ENCODE measurements at places on chromosomes 3 and 15.

- DNase-seq = no peak
Observed at GRCh38 chr3:143627336-143627735, 220.9 kb downstream of the SLC9A9 start.

DNA sequence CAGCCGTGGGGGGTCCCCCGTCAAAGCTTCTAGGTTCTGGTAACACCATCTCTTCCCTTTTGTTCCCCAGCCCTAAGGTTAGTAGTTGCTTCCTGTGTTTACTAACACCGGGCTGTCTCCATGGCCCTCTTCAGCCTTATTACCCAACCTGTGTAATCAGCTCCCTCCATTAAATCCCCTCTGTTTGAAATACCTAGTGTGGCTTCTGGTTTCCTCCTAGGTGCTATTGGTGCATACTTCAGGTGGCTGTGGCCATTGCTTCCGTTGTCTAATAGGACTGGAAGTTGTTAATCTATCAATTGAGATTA lies 35.3 kb downstream of the MOBP start:
- no peak for DNase-seq

DNA sequence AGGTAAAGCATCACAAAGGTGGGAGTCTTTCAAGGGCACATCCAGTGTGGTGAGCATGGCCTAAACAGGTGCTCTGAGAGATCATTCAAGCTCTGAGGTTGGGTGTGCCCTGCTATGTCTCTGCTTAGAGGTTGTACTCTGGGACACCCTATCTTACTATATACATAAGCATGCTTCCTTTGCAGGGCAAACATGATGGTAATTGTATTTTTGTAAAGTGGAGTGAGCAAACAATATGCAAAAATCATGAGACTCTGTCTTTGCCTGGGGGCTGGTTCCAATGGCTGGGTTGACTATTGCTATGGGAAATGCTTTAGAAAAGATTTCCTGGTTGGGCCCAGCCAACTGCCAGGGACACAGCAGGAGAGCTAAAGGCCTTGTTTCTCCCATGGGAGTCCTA lies 315.1 kb upstream of the TLE3 start:
- no peak for DNase-seq

- DNase-seq = no peak
Observed at GRCh38 chr15:75671730-75672602, 24.3 kb downstream of the SNX33 start.

GRCh38 chr3:3101660-3102458 lies 8.3 kb downstream of the IL5RA start:
- no peak for DNase-seq

DNA sequence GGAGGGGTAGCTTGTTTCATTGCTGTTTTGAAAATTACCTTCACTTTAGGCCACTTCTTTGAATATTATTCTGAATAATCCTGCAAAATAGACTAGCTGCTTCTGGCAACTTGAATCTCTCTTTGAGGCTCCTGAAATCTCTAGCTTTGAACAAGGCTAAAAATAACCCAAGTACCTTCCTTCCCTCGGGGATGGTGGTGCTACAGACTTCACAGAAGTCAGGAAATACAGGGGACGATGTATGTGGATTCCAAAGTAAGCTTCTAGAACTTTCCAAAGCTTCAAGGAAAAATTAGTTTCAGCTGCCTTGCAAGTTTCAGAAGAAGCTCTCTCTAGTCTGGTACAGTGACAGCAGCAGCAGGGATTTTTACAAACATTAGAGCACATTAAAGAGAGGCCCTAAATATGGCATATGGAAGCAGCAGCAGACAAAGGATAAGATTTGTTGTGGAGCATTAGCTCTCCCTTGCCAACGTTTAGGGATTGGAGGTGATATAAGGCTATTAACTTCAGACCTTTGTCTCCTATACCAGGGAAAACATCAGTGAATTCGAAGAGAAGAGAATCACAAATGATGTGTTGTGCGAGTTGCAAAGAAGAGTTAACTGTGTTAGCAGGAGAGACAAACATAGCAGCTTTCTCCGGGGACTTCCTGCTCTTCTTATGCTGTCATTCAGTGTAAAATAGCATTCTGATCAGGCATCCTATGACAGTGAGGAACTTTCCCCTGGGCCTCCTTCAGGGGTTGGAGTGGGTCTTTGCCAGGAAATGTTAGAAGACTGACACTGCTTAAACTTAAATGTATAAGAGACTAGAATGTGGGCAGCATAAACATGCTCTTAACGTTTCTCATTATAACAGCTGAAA lies 783.0 kb upstream of the ARPP21 start:
- DNase-seq = no peak

GRCh38 chr3:172356427-172356826 lies 91.8 kb downstream of the GHSR start:
- DNase-seq = no peak

GRCh38 chr15:82313446-82313845 lies 35.8 kb downstream of the GOLGA6L10 start:
- DNase-seq = no peak

DNA sequence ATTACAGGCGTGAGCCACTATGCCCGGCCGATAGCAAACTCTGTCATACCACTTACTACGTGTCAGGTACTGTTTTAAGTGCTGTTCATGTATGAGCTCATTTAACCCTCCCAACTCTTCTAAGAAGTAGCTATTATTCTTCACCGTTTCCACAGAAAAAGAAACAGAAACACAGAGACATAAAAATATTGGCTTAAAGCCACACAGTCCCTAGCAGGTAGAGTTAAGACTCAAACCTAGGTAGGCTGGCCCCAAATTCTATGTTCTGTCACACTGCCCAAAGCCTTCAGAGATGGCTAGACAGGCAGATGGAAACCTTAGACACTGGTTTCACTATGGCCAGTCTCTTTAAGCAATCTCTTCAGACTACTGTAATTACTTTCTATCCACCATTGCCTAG lies 149.8 kb upstream of the KCNMB2 start:
- no peak for DNase-seq

GRCh38 chr15:68668926-68669600 lies 90.3 kb downstream of the CORO2B start:
- no peak for DNase-seq

DNA sequence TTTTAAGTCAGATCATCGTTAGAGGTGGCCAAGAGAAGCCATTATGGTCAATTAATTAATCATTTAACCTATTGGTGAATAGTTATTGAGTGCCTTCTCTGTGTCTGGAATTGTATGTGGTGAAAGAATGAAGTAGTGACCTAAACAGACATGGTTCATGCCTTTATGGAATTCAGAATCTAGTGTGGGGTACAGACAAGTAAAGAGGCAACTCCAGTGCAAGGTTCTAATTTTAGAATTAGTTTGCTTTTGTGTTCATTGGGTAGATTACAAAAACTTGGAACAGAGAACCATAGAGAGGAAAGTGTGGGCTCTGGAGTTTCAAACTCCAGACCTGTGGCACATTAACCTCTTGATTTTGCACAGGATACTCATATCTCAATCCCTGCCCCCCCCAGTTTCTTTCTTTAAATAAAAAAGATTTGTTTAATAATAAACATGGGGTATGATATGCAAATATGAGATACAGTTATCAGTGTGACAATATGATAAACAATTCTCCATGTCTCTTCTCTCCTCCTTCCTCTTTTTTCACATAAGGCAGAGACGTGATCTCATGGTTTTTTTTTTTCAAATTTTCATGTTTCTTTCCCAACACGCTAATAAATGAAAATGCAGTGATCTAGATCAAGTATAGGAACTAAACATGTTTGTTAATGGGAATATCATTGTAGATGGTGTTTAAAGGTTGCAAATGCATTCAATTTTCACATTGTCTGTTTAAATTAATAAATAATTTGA lies 117.9 kb downstream of the MITF start:
- no peak for DNase-seq

DNA sequence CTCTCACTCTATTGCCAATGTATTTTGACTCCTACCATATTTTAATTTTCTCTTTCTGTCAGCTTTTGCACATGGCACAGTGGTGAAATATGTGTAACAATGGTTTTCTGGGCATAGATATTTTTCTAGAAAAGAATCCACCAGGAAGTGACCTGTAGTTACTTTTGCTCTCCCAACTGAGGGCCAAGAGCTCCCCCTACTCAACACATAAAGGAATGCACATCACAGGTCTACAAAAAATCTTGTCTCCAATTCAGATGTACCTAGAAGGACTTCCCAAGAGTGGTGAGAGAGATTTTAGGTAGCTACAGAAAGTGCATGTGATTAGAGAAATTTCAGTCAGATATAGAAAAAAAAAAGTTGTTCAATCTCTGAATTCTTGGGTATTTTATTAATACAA lies 15.6 kb downstream of the CPA3 start:
- no peak for DNase-seq

- DNase-seq = peak; percentile 35
Observed at GRCh38 chr15:90872486-90873184, 4.2 kb downstream of the FURIN start.

- no peak for DNase-seq
Observed at GRCh38 chr3:197456261-197457091, 99.3 kb downstream of the BDH1 start.

DNA sequence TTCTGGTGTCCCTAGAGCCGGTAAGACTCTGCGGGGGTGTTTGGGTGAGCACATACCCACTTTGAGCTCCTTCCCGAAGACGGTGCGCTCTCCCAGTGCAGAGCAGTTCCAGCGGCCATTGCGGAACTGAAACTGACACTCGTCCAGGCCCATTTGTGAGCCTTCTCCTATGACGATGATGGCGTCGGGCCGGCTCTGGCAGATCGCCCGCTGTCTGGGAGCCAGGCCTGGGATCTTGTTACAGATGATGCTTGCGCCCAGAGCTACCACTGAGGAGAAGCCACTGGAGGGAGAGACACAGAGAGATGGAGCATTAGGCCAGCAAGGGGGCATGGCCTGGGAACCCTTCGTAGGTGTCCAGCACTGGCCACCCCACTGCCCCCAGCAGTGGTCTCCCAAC lies 5.0 kb downstream of the WNT7A start:
- DNase-seq = no peak

DNA sequence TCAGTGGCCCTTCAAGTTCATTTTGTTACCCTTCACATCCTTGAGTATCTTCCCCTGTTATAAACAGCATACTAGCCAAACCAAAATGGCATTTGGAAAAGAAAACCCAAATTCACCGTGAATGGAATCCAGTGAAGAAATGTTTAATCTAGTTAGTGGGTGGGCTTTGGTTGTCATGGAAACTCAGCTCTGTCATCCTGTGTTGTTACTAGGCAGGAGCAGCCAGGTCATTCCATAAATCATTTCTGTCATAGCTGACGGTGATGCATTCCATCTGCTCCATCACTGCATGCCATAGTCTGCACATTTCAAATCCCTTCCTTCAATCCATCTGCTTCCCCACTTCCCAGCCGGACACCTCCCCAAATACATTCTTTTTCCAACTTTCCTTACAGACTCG lies 140.4 kb upstream of the CGNL1 start:
- DNase-seq = no peak

DNA sequence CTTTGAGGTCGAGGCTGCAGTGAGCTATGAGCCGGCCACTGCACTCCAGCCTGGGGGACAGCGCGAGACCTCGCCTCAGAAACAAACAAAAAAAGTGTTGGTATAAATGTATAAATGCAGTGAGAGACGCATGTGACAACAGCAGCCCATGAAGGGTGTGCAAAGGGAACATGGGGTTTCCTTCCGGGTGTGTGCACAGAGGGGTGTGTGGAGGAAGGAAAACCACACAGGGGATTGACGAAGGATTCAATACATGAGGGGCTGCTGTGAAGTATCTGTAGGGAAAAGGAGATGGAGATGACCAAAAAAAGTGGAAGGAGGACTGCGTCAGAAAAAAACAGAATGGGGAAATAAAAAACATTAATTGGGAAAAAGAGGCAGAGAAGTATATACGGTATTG lies 1.1 kb downstream of the MTFMT start:
- no peak for DNase-seq

DNA sequence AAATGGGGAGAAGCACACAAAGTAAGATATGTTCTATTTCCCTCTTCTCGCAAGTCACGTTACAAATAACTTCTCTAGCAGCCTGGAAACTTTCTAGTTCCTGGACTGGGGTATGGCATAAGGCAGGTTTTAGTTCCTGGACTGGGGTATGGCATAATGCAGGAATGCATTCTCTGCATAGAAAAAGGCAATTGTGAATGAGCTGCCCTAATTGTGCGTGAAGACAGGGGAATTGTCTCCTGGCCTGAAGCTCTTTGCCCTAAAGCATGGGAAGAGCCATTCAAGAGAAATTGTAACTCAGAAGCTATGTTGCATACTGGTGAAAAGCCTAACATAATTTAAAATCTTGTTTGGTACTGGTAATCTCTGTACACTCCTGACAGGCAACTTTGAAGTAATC lies 54.3 kb upstream of the CBLB start:
- DNase-seq = no peak

- no peak for DNase-seq
Observed at GRCh38 chr3:119588112-119588511, 8.8 kb downstream of the ADPRH start.

GRCh38 chr15:56759450-56759845 lies 26.1 kb upstream of the ZNF280D start:
- DNase-seq = no peak

DNA sequence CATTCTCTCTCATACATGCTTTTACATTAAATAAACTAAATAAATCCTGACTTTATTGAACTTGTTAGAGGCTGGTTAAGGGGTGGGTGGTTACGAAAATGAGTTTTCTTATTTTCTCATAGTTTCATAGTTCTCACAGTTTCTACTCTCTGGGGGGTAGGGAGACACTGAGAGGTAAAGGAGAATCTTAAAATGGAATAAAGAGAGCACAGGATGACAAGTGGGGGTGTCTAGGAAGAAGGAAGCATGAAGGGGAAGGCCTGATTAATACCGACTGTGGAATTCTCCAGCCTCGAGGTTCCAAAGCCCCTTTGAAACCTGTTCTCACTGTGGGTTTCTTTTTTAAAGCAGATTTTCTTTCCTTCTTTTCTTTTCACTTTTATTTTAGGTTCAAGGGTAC lies 66.4 kb upstream of the TRA2B start:
- no peak for DNase-seq

- no peak for DNase-seq
Observed at GRCh38 chr15:92178911-92179310, 214.8 kb upstream of the ST8SIA2 start.
